M059J (cell line): ENCODE measurements at places on chromosomes 2 and 18. TPM values are rescaled to one million over a fixed set of nuclear protein-coding genes. Genes with fewer than 3 reads are reported as not detected.
A peak's percentile ranks its signal among the peaks of the same experiment; 100 is the strongest.

- no peak for DNase-seq
These were observed 35.0 kb downstream of the NDC80 start for GRCh38 chr18:2606335-2606734.

DNA sequence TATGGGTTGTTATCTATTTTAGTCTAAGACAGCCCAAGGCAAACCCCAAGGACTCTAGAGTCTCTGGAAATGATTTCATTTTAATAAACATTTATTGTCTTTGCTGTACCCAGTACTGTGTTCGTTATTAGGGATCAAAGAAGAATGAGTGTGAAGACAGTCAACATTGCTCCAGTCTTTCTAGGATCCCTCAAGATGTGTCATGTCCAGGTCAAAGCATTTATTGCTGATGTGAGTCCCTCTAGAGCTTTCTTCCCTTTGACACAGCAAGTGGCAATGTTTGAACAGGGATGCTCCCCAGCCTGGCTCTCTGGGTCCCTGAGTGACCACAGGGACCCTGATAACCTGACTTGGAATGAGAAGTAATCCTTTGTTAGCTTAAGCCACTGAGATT, 123.1 kb upstream of the STK17B start:
- peak; percentile 38 for DNase-seq

DNA sequence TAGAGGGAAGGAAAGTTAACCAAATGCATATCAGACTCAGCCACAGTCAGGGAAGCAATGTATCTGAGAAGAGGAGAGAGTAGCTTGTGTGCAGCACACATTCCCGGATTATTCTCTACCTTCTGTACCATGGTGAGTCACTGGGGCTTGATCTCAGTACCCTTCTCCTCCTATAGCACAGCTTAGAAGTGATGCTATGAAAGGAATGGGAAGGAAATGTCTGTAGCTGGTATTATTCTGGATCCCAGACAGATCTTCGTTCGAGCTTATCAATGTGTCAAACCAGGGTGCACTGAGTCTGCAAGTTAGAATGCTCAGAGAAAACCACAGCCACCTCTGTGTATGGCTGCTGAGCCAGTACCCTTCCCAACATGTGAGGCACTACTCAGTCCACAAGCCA, 88.0 kb upstream of the NFU1 start:
- no peak for DNase-seq

DNA sequence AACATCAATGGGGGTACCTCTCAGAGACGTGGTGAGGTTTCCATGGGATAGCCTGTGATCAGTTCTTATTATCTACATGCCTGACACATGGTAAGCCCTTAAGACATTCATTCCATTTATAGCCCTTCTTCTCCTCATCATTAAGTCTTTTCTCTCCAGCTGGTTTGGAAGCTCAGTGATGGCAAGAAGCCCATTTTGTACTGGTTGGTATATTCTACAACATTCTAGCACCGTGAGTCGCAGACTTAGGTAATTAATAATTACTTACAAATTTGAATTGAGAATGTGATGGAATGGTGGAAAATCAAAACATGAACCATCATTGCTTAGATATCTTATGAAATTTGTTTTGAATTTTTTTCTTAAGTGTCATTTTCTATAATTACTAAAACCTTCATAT, 472.6 kb downstream of the DLGAP1 start:
- no peak for DNase-seq

- no peak for DNase-seq
These were observed 132.5 kb upstream of the OSR1 start for GRCh38 chr2:19490846-19491435.

DNA sequence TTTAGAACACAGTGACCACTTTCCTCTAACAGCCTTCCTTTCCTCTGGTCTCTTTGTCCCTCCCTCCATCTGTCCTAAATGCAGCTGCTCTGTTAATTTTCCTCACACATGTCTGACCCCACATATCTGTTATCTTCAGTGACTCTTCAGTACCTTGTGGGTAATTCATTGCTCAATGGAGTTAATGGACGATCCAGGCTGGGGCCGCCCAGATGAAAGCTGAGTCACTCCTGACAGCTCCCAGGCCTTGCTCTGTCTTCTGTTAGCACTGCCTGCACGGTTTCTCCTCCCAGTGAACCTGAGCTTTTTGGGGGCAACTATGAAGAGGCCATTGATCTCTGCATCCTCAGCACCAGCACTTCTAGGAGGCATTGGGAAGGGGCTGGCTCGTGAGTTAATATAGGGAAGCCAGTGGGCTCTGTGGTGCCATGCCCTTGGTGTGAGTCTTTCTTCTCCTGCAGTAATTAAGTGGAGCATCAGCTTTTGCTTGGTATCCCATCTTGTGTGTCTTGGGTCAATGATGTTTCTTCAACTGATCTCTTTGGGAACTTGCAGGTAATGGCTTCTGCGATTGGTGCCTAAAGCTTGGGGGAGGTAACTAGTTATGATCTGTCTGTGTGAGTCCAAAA, 67.3 kb downstream of the SNORC start:
- peak; percentile 60 for DNase-seq

DNA sequence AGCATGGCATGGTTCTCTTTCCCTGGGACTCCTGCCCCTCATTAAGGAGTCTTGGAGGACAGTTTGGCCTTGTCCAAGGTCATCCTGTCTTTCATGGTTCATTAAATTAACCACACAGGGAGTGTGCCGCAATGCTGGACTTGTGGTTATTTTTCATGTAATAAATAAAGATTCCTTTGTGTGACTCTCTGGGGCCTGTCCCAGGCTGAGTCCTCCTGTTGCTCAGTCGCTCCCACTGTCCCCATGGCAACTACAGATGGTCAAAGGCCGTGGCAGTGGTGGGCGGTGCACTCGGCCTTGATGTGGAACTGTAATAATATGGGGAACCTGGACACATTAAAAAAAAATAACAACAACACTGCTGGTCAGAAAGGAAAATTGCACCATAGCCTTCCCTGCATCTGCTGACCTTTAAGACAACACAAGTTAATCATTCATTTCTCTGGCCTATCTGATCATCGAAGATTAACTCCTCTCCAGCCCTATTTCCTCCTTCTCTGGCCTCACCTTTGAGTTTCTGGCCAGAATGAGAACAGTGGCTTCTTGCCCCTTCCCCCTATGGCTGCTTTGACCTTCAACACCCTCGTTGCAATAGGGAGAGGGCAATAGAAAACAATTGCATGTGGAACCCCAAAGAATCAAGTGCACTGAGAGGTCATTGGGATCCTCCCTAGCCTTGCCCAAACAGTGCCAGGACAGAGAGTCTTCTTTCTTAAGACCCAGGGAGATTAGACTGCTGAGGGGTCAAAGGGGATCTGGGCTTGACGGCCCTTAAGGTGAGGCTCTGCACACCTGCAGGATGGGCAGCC, 44.7 kb downstream of the PSD4 start:
- DNase-seq: peak; percentile 99

- DNase-seq: no peak
These were observed 3.8 kb upstream of the ADRA2B start for GRCh38 chr2:96120091-96120720.

Gene SP140
- total RNA-seq: 2.0 and 11.8 TPM in 2 replicates

- no peak for DNase-seq
These were observed 14.4 kb downstream of the TMEM37 start for GRCh38 chr2:119446037-119446436.

DNA sequence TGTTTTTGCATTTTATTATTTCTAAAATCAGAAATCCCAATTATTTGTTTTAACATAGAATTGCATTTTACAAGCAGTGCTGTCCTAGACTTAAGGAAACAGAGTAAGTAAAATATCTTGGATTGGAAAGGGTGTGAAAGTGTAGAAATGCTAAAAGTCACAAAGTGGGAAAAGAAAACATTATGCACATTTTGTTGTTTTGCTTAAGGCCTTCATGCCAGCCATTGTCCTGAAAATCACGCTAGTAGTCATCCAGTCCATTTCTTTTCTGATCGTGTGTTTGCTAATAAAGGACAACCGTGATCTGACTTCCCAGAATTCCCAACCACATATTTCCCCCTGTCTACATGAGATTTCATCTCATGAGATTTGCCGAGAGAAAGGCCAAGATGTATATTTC, 199.1 kb downstream of the PTGR3 start:
- DNase-seq: no peak

DNA sequence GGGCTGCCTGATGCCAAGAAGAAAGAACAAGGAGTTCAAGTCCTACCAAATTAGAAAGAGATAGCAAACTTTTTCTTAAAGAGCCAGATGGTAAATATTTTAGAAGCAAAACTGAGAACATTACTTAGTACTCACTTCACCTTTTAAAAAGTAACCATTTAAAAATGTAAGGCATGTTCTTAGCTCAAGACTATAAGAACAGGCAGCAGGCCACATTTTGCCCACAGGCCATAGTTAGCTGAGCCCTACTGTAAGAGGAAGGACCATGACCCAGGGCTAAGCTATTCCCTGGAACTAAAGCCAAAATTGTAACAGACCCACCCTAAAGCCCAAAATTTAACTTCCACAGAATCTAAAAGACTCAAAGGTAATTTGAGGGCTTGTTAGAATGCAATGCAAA, 31.3 kb downstream of the USP40 start:
- DNase-seq: no peak

DNA sequence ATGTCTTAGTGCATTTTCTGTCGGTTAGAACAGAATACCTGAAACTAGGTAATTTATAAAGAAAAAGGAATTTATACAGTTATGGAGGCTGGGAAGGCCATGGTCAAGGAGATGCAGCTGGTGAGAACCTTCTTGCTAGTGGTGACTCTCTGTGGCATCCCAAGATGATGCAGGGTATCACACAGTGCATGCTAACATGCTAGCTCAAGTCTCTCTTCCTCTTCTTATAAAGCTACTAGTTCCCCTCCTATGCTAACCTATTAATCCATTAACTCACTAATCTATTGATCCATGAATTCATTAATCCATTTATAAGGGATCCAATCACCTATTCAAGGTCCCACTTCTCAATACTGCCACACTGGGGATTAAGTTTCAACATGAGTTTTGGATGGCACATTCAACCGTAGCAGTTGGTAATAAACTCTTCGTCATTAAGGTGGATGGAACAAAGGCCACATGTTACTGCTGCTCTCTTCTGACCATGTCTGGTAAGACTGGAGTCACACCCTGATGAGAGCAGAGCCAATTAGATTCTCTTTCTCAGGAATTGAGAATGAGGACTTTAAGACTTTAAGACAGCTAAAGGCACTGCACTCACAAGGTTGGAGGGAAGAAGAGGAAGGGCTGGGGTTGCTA, 211.6 kb upstream of the SMAD7 start:
- no peak for DNase-seq

Gene CRYGC
- not detected in 2 replicates for total RNA-seq

Gene FSHR
- total RNA-seq: not detected in 2 replicates

Gene OBSL1
- total RNA-seq: 44.2 and 81.4 TPM in 2 replicates

- DNase-seq: peak; percentile 35
These were observed 54.0 kb upstream of the STRN start for GRCh38 chr2:37020212-37020886.

- no peak for DNase-seq
These were observed 15.2 kb downstream of the EN1 start for GRCh38 chr2:118832071-118832790.

Gene CNDP1
- not detected in 2 replicates for total RNA-seq
